IPS-NIHi11 (cell line): ENCODE measurements at places on chromosomes 12 and 14.

DNA sequence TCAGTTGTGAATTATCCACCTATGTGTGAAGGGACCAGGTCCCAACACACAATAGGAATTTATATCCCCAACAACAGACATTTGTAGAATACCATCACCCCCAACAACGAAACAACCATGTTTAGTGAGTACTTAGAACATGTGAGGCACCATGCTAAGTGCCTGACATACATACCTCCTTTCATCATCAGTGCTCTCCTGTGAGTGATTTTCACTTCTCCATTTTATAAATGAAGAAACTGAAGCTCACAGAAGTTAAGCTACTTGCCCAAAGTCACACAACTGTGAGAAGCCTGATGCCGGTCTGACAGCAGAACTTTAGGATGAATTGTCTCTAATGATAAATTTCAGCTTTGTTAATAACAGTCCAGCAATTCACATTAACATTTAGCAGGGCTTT, 35.4 kb downstream of the SPTB start:
- no peak for DNase-seq

DNA sequence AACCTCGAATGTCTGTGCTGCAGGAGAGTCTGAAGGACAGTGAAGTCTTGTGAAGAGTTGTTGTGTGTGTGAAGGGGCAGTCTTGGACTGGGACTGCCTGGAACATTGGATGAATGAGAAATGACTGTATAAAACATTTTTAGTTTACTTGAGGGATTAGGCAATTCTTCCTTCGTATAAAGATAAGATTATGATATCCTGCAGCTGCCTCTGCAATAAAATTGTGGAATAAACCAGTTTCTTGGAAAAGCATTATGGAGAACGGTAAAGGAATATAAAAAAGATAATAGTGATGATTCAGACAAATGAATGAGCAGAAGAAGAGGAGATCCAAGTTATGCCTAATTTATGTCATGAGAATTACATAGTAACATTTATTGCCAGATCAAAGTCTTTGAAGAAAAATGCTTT, 30.9 kb upstream of the LUM start:
- DNase-seq, result no peak

GRCh38 chr12:108620236-108620879, 13.3 kb downstream of the SELPLG start:
- no peak for DNase-seq

GRCh38 chr14:87745507-87746118, 247.4 kb downstream of the GALC start:
- DNase-seq, result peak; percentile 63

GRCh38 chr12:108650083-108650482, 16.4 kb upstream of the SELPLG start:
- no peak for DNase-seq

GRCh38 chr12:92539976-92540781, 162.6 kb upstream of the PLEKHG7 start:
- DNase-seq, result peak; percentile 17

GRCh38 chr12:98179151-98179550, 336.2 kb upstream of the TMPO start:
- no peak for DNase-seq
